ENCODE measurements at places on chromosomes 3 and 15.

DNA sequence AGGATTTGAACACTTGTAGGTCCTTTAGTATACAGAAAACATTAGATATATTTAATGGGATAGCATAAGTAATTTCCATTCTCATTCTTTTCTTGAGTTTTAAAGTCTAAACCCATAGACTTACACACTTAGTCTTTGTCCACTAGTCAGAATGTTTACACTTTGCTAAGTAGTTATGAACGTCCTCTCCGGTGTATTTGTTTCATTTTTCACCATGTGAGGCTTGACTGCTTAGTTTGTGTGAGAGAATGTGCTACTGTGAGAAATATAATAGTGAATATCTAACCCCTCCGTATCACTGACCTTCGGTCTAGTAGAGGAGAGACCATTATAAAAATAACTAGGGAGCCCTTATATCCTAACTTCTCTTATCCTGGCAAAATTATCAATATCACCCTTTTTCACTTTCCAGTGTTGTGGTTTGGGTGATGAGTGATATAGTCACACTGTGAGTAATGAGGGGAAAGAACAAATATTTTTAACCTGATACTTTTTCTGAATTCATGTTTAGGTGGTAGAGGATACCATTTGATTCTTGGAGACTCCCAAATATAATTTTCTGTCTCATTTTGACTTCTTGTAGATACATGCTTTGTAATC, 122.4 kb downstream of the UBE2E2 start:
- no peak for DNase-seq

GRCh38 chr3:49775538-49775937, 10.8 kb downstream of the IP6K1 start:
- no peak for DNase-seq

GRCh38 chr15:63553388-63553791, 43.8 kb upstream of the FBXL22 start:
- DNase-seq: peak; percentile 61

DNA sequence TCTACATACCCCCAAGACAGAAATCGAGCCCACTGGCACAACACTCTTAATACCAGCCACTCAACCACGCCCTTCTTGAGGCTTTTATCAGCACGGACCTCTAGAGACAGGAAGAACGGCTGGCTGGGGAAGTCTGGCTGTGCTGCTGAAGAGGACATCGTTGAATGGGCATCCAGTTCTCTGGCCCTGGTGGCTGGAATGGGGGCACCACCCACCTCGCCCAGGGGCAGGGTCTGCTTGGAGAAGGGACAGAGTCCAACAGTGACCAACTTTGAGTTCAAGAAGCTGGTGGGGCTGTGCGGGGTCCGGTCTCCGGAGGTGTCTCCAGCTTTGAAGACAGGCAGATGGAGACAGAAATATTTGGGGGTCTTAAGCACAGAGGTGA, 77.5 kb downstream of the ATP10A start:
- DNase-seq: no peak

DNA sequence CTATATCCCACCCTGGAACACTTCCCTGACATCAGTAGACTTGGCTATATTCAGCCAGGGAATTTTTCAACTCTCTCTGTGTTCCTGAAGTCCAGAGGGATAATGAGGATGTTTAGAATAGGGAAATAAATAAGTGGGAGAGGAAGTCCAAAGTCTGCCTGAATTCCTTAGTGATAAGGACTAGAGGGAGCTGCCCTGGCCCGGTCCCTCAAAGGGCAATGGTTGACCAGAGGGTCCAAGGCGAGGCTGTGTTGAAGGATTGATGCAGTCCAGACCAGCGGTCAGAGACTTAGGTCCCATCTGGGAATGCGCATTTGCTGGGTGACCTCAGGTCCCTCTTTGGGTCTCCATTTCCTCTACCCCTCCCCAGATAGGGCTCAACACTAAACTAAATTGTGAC, 7.9 kb downstream of the VIPR1 start:
- DNase-seq: no peak

DNA sequence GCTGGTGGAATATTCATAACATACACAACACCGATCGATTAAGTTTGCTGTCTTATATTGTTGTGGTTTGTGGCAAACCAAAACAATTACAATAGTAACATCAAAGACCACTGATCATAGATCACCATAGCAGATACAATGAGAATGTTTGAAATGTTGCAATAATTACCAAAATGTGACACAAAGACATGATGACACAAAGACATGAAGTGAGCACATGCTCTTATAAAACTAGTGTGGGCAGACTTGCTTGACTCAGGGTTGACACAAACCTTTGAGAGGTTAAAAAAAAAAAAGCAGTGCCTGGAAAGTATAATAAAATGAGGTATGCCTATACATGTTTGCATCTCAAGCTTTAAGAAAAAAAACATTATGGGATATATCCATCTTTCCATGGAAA, 130.3 kb downstream of the NR1I2 start:
- no peak for DNase-seq

- no peak for DNase-seq
These were observed 116.6 kb downstream of the TOP2B start for GRCh38 chr3:25547943-25548674.

- no peak for DNase-seq
These were observed 22.6 kb downstream of the PDHB start for GRCh38 chr3:58411036-58411435.

- no peak for DNase-seq
These were observed 87.8 kb downstream of the CHL1 start for GRCh38 chr3:284322-284721.

- no peak for DNase-seq
These were observed 202.7 kb upstream of the MLF1 start for GRCh38 chr3:158368271-158368670.

DNA sequence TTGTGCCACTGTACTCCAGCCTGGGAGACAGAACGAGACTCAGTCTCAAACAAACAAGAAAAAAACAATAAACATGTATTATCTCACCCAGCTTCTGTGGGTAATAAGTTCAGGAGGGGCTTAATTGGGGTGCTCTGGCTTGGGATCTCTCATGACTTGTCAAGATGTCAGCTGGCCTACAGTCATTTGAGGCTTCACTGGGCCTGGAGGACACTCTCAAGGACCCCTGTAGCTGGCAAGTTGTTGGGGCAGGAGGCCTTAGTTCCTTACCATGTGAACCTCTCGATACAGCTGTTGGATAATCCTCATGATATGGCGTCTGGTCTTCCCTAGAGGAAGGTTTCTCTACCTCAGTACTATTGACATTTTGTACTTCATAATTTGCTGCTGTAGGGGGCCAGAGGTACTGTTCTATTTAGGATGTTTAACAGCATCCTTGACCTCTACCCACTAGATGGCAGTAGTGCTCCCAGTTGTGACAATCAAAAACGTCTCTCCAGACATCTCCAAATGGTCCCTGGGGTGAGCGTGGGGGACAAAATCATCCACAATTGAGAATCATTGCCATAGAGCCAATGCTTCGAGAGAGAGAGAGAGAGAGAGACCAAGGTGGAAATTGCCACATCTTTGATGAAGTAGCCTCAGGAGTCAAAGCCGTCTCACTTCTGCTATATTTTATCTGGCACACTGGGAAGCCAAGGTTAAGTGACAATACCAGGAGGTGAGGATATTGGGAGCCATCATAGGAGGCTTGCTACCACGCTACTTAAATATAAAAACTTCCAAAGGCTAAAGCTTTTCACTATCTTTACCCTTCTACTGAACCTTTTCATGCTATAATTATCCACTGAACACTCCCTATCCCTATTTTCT, 23.9 kb upstream of the SLTM start:
- peak; percentile 45 for DNase-seq

- DNase-seq: no peak
These were observed 6.7 kb upstream of the PFN2 start for GRCh38 chr3:149977386-149977785.

DNA sequence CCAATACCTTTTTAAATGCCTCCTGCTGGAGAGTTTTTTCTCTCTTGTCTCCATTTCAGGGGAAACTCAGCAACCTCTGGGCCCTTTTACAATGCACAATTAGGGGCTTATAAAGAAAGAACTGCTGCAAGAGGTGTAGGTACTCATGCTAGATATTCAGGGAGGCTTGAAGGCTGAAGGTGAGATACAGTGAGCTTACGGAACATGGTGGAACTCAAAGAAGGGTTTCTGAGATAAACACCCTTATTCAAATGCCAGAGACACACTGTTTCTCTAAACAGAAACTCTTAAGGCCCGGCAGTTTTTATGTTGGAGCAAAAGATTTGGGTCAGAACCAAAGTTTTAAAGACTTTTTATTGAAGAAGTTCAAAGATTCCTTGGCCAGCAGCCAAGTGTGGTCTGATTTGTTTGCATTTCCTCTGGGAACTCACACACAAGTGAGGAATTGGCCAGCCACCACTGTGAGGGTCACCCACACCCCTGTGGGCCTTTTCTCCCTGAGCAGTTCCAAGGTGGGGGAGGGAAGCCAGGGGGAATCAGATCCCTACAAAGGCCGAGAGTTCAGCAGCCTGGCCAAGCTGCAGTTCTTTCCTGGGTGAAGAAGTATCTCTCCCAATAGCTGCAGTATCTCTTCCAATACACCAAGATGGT, 47.8 kb downstream of the TNFAIP8L3 start:
- no peak for DNase-seq

DNA sequence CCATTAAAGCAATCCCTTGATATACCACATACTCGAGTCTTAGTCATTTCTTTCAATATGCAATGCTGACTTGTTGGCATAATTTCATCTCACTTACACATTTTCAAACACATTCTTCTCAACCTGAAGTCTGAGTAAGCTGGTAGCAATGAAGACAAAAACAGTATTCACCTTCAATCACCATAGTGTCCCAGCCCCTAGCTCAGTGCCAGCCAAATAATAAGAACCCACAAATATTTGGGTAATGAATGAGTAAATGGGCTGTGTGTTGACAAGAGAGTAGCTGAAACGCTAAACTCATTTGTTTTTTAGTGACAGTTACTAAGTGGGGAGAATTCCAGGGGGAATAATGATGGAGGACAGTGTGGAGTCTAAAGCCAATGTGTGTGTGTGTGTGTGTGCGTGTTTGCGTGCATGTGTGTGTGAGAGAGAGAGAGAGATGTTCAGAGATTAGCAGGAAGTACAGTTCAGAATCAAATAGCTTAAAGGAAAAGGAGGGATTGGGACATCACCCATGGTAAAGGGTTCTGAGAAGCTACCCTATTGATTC, 165.7 kb downstream of the GAP43 start:
- DNase-seq: peak; percentile 67

DNA sequence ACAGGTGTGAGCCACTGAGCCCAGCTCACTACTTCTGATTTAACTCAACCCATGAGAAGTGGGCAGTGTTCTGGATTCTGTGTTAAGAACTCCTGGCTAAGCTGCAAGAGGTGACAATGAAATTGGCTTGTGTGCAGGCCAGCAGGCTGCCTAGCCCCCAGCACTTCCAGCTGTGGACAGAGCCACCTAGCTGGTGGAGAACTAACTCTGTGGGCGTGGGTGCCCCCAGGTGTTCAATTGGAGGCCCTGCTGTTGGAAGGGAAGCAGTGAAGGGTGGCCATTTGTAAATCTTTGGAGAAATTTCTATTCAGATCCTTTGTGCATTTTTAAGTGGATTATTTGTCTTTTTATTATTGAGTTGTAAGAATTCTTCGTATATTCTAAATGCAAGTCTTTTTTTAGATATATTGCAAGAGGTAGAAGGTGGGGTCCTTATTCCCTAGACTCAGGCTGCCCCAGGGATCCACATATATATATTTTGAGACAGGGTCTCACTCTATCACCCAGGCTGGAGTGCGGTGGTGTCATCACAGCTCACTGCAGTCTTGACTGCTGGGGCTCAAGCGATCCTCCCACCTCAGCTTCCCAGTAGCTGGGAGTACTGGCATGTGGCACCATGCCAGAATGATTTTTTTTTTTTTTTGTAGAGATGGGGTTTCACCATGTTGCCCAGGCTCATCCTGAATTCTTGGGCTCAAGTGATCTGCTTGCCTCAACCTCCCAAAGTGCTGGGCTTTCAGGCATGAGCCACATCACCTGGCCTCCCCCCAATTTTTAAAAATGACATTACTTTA, 7.2 kb upstream of the SCAMP5 start:
- no peak for DNase-seq

- DNase-seq: no peak
These were observed 140.5 kb upstream of the MLF1 start for GRCh38 chr3:158430448-158430847.

DNA sequence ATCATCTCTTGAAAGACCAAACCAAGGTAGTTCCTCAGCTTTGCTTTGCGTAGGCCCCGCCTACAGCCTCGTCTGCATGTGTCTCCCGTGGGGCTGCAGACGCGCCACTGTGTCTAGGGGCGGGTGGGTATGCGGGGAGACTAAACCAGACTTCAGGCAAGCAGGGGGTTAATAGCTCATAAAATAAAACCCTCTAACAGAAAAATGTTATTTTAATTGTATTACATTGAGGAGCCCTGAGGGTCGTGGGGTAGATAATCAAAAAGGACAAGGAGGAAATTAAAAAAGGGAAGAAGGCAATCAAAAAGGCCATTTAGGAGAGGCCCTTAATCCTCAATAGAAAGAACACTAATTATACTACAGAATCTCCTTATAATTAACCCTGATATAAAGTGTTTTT, 247.6 kb upstream of the ICE2 start:
- no peak for DNase-seq

- DNase-seq: no peak
These were observed 18.9 kb downstream of the SCN5A start for GRCh38 chr3:38630606-38631005.

DNA sequence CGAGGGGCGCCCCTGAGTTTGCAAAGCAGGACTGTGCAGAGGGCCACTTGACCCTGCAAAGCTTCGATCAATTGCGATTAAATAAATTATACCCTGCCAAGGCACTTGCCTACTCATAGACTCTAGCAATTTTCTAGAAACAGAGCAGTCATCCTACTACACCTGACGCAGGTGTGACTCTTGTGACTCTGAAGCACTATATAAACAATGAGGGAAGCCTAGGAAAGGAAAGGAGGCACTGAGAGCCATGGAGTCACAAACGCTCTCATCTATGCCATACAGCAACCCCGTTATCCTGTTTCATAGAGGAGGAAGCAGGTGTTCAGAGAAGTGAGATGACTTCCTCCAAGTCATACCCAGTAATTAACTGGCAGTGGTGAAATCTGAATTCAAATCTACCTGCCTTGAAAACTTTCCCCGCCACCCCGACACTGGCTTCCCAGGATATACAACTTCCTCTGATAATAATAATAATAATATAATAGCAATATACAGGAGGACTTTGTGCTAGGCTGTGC, 14.4 kb downstream of the ARHGEF3 start:
- no peak for DNase-seq

All from hepatic stellate cell (primary cell).